ENCODE measurements at places on chromosomes 3 and 15.

DNA sequence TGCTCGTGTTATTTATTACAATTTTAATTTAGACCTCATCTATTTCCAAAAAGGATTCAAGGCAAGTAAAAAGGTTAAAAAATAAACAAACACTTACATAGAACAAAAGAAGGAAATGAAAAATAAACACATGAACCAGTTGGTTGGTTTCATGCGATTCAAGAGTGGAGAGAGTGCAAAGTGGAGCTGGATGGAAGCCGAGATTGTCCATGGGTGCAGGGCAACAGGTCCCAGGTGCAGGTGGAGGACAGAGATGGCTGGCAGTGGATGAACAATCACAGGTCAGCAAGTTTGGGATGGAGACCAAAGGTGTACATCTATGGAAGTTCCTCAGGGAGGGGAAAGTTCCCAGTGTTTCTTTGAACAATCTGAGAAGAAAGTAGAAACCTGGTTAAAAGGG lies 11.6 kb upstream of the SEMA5B start:
- DNase-seq = no peak

GRCh38 chr3:162780313-162780712 lies 1283.7 kb downstream of the OTOL1 start:
- no peak for DNase-seq

DNA sequence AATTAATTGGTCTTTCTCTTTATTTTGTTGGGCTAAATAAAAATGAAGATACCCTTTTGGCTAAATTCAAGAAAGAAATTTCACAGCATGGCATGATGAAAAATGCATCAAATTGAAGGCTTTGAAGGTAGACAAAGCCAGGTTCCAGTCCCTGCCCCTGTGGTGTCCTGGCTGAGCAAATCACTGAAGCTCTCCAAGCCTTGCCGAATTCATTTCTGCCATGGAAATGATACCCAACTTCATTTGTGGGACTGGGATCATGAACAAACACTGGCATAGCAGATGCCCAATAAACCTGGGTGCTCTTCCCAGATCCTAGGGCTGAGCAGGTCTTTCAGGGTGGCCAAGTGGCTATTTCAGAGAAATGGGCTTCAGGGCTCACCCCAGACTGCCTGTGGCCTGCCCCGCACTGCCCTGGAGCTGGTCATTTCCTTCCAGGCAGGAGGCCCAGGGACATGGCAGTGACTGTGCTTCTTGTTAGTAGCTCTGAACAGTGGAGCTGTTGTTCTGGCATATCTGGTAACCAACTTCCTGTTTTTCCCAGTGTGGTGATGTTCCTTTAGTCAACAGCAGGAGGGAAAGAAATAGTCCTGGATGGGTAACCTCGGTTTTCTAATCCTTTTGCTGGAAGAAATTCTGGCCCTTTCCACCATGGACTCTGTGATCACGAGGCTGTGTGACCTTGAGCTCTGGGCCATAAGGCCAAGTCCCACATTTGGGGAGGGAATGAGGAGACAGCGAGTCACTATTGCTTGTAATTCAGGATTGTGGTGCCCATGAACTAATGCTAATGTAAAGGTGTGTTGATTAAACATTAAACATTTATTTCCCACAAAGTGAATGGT lies 47.6 kb downstream of the CTDSPL start:
- no peak for DNase-seq

- no peak for DNase-seq
Measured at GRCh38 chr3:43795491-43795890, 104.8 kb downstream of the ABHD5 start.
